MG63 (cell line): ENCODE measurements at places on chromosomes 16 and 17.
A peak's percentile ranks its signal among the peaks of the same experiment; 100 is the strongest.

DNA sequence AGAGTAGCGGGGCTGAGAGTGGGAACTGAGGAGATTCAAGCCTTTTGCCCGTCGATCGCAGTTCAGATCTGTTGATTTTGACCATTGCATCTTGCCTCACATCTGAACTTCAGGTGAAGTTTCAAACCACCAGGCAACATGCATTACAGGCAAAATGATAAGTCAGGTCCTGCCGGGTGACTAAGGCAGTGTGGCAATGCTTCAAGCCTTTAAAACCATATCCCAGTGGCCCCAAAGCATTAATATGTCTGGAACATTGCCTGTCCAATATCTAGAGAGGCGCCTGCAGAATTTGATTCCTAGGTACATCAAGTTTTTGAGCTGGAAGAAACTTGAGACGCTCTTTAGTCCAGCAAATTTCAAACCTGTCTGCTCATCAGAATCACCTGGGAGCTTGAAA lies 502.8 kb downstream of the MAF start:
- DNase-seq = no peak

- DNase-seq = peak; percentile 97
Observed at GRCh38 chr17:1714427-1714979, 4.3 kb upstream of the TLCD2 start.

DNA sequence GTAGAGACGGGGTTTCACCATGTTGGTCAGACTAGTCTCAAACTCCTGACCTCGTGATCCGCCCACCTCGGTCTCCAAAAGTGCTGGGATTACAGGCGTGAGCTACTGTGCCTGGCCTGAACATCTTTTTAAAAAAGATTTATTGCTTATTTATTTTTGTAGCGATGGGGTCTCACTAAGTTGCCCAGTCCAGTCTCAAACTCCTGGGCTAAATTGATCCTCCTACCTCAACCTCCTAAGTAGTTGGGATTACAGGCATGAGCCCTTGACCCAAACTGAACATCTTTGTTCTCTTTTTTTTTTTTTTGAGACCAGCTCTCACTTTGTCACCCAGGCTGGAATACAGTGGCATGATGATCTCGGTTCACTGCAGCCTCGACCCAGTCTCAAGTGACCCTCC lies 27.5 kb downstream of the DDX19A start:
- DNase-seq = no peak

DNA sequence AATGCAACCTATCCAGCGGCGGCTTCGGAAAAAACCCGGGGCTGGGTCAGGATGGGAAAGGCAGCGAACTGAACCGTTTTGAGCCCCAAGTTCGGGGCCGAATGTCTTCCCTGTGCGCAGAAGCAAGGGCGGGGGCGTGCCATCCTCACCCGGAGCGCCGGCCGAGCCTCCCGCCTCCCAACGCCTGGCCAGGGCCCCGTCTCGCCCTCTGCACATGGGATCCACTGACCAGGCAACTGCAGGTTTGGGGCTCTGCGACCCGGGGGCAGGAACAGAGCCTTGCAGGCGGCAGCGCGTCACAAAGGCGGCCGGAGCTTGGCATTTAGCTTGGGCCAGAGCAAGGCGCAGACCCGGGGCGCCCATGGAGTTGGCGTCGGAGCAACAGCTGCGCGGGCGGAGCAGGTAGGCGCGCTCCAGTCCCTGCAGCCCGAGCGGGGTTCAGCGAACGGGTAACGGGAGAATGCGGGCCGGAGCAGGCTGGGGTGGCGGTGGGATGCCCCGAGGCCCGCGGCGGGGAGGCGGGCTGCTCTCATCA lies at the start of gene FBXO39:
FBXO39 (plus strand) TSS at position 345 of the 535 bp plus-strand sequence. CDS start 3,654 bp downstream, outside the sequence.
- no peak for DNase-seq

- peak; percentile 37 for DNase-seq
Observed at GRCh38 chr16:10895053-10895946, 18.3 kb downstream of the CIITA start.

- no peak for DNase-seq
Observed at GRCh38 chr16:57483725-57484514, 2.4 kb downstream of the DOK4 start.

GRCh38 chr17:77734371-77735080 lies 224.0 kb upstream of the TNRC6C start:
- peak; percentile 79 for DNase-seq

DNA sequence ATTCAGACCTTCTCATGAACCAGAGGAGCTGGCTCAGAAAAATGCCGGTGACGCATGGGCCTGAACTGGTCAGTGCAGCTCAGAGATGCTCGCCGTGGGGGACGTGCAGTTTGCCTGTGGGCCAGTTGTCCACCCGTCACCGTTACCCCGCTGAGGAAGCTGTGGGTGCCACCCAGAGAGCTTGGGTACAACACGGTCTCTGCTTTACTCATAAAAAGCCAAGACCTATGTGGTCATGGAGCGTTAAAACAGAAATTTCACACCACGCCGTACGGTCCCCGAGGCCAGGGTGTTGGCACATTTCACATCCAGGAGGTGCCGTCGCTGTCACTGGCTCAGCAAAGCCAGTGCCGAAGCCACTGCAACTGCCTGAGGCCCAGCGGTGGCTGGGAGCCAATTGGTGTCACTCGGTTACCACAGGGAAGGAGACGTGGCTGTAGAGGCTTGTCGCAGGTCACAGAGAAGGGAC lies 120.9 kb downstream of the METRNL start:
- peak; percentile 37 for DNase-seq

GRCh38 chr17:19728084-19728495 lies 11.7 kb upstream of the SLC47A2 start:
- DNase-seq = peak; percentile 95

GRCh38 chr17:41009936-41010335 lies 1.0 kb upstream of the KRTAP3-1 start:
- DNase-seq = no peak

- DNase-seq = no peak
Observed at GRCh38 chr17:5044630-5045029, 9.4 kb upstream of the SLC52A1 start.

- no peak for DNase-seq
Observed at GRCh38 chr16:8667492-8667891, 6.9 kb upstream of the ABAT start.

DNA sequence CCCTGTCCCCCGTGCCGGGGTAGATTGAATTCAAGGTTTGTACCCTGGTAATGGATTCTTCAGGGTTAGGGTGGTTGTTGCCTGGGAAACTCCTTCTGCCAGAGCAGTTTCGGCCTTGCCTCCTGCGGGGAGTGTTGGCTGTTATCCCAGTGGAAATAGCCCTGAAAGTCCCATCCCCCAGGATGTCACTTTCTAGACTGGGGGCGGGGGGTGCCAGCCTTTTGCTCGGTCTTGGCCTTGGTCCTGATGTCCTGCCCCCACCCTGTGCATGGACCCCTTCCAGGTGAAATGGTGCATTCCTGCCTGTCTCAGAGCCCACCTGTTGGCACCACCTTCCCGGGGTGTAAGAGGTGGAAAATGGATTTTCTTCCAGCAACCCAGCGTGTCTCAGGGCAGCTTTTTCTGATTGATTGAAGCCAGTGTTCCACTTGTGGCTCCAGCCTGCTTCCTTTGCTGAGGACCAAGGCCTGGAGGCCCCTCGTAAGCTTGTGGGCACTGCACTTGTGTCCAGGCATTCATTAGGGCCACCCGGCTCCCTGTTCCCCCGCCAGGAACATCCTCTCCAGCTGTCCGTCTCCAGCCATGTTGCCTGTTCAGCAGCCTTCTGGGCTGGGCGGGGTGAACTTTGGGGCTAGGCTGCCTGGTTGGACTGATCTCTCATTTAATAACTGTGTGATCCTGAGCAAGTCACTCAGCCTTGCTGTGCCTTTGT lies 25.6 kb downstream of the MGAT5B start:
- no peak for DNase-seq

- DNase-seq = no peak
Observed at GRCh38 chr16:81715358-81716196, 63.5 kb upstream of the PLCG2 start.

DNA sequence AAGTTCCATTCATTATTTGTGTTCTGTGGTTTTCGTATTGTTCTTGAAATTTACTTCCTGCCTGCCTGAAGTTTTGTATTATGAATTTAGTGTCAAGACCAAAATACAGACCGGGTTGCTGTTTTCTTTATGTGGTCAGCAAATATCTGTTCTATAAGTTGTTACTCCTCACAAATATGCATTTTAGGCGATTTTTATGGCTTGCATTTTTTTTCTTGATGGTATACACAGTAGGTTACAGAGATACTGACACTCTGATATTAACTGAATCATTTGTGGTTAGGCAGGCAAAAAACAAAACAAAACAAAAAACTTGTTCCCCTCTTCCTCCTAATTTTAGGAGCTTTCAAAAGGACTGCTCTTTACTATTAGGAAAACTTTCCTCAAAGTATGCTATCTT lies 52.6 kb downstream of the BCAS3 start:
- DNase-seq = no peak

GRCh38 chr16:85612191-85612800 lies 826 bp upstream of the GSE1 start:
- DNase-seq = peak; percentile 96

DNA sequence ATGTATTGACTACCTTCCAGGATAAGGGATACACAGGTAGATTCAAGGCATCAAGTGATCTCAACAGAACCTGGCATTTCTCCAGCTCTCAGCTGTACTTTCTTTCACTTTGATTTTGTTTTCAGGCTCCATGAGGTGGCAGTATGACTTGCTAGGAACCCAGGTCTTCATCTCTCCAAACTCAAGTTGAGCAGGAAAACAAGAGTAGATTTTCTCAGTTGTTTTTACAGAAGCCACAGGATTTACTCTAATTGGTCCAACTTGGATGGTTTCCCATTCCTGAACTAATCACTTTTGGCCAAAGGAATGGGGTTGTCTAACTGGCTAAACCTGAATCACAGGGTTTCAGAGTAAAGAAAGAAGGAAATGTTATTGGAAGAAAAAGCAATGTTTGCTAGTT lies 146.6 kb downstream of the TRIM37 start:
- peak; percentile 17 for DNase-seq

- peak; percentile 84 for DNase-seq
Observed at GRCh38 chr17:20908313-20909267, 134.2 kb downstream of the USP22 start.

DNA sequence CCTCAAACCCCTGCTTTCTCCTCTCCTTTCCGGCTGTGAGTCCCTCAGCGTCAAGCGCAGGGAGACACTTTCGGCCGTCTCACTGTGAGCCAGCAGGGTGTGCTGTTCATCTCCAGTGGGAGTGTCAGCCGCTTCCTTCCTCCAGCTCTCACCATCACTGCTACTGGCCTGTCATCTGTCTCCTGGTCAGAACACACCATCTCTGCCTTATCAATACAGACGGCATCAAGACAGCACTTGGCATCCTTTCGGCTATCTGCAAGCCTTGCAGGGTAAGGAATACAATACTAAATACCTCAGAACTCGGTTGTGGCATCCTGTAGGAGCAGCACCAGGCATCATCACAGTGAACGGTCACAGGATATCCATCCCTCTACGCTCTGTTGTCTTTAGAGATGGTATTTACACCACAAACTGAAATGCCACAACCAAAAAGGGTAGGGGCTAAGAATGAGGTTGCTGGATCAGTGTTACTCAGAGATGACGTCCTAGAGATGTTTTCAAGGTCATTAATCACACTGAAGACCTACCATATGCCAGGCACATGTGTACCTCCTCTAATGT lies 20.7 kb upstream of the CMTM4 start:
- no peak for DNase-seq

DNA sequence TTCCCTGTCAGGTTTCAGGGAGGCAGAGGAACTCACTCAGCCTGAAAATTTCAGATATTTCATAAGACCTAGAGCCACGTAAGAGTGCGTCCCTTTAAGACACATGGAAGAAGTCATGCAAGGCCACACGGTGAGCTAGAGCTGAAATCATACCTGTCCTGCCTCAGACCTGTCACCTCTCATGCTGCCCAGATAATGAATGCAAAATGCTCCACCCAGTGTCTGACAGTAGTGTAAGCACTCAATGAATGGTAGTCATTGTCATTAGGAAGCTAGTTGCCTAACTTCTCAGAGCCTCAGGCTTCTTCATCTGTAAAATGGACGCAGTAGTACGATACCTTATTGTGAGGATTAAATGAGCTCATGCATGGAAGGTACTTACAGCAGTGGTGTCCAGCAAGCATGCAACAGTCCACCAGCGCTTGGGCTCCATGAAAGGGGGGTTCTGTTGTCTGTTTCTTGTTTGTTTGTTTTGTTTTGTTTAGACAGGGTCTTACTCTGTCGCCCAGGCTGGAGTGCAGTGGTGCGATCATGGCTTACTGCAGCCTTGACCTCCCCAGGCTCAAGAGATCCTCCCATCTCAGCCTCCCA lies 60.7 kb downstream of the WSB1 start:
- DNase-seq = no peak

- DNase-seq = no peak
Observed at GRCh38 chr17:9232591-9233270, 211.4 kb downstream of the NTN1 start.

DNA sequence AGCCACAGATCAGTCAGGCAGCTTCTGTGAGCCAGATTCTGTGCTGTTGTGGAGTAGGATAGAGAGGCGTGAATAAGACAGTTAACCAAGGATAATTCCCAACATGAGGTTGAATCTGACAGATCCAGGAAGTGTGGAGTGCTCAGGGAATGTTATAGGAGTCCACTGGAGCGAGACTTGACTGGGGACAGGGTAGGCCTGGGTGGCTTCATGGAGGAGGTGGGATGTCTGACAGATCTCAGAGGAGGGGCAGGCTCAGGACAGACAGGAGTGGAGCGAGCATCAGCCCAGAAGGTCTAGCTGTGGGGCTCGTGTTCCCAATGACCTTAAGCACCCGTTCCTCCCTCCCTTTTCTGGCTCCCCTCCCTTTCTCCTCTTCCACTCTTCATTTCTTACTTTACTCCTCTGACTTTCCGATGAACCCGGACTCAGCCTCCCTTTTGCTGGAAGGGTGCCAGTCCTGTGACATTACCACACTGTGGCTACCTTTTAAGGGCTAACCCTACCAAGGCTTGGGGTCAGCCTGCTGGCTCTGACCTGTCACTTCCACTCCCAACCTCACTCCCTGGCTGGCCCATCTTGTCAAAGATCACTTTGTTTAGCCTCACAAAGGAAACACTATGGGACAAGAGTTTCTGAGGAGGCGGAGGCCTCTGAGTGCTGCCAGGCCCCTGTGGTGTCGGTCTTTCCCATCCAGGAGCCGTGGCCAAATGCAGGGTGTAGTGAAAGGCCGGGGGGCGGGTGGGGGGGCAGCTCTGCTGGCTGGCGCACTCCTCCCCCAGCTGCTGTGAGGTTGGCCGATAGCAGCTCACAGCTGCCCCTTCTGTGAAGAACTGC lies 28.5 kb upstream of the EFCAB13 start:
- peak; percentile 61 for DNase-seq

GRCh38 chr16:86151239-86151851 lies 252.4 kb downstream of the IRF8 start:
- DNase-seq = no peak
